Activated naive CD8-positive, alpha-beta T cell treated with anti-CD3 and anti-CD28 coated beads for 36 hours (primary cell): ENCODE measurements at places on chromosomes 2 and 18. TPM values are rescaled to one million over a fixed set of nuclear protein-coding genes. Genes with fewer than 3 reads are reported as not detected.

DNA sequence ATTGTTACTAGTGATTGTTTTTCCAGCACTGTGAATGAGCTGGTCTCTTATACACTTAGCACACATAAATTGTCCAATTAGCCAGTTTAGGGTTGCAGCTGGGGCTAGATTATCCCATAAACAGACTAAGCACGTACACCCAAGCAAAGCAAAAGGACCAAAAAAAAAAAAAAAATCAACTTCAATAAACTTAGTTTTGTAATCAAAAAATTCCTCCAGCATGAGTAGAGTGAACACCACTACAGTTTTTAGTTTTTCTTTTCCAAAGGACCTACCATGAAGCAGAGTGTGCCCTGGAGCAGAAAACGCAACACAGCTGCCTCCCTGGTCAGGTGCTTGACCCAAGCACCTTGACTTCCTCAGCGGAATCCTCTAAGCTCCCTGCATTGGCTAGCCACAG is 249.4 kb upstream of the SLC14A2 start:
- DNase-seq: no peak

DNA sequence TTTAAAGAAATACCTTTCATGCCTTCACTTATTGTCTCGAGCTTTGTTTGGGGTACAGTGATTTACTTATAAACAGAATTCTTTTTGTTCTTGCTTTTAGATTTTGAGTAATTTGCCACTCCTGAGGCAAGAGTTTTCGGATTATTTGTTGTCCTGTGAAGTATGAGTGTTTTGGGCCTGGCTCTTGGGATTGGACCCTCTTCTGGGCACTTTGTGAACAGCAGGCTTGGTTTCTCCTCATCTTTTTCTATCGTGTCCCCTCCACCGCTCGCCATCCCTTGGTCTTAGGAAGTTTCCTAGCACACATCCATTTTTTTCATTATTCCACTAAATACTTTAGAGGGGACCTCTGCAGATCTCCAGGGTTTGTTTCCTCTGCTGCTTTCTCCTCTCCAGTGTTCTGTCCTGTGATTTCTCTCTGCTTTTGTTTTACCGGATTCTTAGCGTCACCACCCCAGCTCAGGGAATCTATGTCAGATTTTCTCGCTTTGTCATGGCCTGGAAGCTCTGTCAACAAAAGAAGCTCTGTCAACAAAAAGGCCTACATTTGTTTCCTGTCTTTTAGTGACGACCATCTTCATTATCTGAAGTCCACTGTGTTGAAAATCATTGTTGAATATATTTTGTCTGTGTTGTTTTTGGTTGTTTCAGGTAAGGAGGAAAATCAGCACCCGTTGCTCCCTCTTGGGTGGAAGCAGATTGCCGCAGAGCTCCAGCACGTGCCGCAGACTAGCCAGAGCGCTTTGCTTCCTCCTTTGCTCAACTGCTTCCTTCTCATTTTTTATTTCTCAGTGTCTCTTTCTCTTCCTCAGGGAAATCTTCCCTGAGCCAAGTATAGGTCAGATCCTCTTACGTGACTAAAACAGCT is 27.8 kb downstream of the ANKRD62 start:
- no peak for DNase-seq

- no peak for DNase-seq
These were observed 28.2 kb downstream of the SFXN5 start for GRCh38 chr2:73043276-73043675.

The AKAIN1 gene
- not detected for total RNA-seq

The MREG gene
- total RNA-seq: 10.8 TPM

The MOGAT1 gene
- total RNA-seq: not detected

The ZAP70 gene
- total RNA-seq: 204 TPM

The PCARE gene
- total RNA-seq: not detected
